Esophagus (tissue), 2 donors: ENCODE measurements at places on chromosomes 12 and 14. TPM values are rescaled to one million over a fixed set of nuclear protein-coding genes. Genes with fewer than 3 reads are reported as not detected.

TAS2R7 gene
- polyA plus RNA-seq = not detected

NTF3 gene
- polyA plus RNA-seq = 1.3 TPM

ZNF219 gene
- 42.2 TPM for polyA plus RNA-seq

YLPM1 gene
- polyA plus RNA-seq = 13.0 TPM
